ENCODE measurements at places on chromosomes 3 and 15.
A peak's percentile ranks its signal among the peaks of the same experiment; 100 is the strongest.

DNA sequence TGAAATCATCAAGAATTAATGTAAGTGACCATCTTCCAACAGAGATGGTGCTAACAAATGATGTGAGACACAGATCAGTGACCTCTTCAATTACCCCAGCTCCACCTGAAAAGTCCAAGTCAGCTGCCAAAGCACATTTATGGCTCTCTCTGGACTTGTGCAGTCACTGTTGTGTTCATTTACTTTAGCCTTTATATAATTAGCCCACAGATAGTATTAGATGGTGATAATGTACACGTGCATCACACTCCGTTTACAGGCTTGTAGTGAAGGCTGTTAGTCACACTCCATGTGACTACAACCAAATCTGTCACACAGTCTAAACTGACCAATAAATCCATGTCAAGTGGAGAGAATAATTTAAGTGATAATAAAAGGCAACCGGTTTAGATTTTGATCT is 331.5 kb upstream of the IL12A start:
- DNase-seq: no peak

DNA sequence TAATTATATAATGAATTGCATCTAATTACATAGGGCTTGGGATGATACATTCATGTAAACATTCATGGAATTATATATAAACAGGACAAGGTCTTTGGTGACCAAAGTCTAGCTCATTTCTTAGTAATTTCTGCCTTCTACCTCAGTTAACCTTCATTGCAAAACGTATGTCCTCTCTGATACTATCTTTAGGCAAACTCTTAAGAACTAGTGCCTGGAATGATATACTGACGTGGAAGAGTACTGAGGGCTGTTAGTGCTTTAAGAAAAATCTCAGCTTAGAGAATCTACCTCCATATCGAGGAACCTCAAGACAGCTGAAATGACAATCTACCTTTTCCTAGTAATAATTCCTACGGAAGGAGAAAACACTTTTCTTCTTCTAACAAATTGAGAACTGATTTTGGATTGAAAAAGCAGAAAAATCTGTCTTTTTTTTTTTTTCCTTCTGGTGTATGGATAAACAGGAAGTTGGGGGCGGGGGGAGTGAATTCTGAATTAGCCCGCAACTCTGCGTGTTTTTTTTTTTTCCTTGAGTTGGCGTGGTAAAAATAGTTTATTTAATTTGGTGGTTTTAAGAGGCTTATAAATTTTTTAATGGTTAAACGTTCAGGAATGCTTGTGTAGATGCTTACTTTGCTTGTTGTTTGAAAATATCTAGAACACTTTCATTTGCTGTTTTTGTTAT is 43.2 kb downstream of the RARB start:
- no peak for DNase-seq

DNA sequence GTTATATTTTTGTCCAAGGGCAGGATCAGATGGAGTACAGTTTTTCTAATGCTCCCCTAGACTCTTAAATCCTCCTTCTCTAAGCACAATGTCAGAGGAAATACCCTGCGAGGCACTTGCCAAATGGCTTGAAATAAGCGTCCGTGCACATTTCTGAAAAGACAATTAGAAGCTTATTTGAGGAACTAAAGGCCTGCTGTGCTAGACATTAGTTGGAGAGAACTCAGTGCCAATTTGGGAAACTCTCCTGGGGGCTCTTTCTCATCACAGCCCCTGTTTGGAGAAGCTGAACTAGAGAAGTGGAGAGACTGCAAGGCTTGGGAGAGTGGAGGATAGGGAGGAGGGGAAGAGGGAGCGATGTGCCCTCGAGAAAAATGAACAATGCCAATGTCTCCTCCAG is 247.6 kb upstream of the C2CD4B start:
- DNase-seq: no peak

DNA sequence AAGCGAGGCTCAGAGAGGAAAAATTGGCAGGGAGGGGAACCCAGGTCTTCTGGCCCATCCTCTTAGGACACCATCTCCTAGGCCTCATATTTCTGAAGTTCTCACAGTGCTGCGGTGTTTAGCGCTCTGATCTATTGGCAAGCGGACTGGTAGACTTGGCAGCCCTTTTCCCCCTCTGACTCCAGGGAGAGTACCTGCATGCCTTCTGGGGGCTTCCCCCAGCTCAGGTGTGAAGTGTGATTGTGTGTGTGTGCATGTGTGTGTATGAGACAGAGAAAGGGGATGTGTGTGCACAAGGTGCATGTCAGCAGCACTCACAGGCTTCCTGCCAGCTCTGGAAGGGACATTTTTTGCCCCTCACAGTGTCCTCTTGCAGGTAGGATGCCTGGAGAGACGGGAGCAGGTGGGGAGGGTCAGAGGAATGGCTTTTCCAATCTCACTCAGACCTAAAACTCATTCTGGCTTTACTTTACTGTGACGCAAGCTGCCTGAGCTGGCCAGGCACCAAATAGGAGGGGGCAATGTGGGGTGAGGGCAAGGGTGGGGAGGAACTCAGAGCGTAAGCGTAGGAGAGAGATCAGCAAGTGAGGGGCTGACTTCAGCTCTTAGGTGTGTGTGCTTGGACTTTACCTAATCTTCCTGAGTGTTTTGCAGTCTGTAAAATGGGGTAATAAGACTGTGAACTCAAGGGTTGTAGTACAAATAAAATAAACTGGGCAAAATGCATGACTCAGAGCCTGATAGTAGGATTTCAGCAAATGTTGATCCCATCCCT is 4.0 kb upstream of the IL17RE start:
- no peak for DNase-seq

- DNase-seq: no peak
Observed at GRCh38 chr15:66765478-66766281, 63.6 kb downstream of the SMAD6 start.

DNA sequence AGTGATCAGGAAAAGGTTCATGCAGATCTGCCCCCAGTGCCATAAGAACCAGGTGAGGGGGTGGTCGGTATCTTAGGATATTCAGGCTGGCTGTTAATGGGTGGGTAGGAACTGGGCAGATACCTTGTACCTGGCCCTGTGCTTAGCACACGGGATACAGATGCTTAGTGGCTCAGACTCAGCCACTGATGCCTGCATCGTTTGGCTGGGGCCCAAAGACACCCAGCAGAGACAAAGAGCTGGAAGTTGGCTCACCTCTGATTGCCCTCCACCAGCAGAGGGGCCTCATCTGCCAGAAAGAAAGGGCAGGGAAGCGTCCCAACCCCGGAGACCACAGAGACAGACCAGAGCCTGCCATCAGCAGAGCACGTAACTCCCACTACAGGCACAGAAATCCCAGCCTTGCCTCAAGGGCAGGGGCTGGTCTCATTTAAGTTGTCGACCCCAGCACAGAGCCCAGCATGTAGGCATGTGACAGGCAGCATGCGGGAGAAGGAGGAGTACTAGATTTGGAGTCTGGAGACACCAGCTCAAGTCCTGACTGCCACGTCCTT is 64.1 kb upstream of the SLC6A1 start:
- peak; percentile 54 for DNase-seq

GRCh38 chr3:42022355-42022754 is 60.5 kb upstream of the ULK4 start:
- no peak for DNase-seq

DNA sequence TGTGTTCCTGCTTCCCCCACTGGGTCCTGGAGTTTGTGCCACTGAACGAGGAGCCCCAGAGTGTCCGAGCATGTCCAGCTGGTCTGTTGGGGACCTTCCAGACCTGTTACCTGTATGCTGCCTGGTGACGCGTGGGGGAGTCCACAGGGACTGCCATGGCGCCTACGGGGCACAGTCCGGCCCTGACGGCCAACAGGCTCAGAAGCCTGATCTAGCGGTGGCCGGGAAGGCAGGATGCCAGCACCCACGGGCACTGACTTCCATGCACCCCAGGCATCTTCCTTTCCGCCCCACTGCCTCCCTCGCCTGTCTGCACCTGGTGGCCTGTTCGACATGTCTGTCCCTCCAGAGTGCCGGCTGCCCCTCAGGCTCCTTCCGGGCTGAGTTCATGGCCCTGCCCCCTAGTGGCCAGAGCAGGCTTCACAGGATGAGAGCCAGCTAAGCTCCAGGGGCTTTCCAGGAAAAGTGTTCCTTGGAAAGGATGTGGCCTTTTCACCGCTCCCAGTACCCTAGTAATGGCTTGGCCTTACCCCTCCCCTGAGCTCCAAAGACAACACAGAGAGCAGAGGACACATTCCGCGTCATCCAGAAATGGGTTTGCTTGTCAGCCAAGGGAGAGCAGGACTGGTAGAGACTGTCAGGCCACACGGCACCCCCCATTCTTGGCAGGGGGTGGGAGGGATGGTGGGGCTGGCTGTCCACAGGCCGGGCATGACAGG is 35.7 kb downstream of the NGRN start:
- peak; percentile 89 for DNase-seq

DNA sequence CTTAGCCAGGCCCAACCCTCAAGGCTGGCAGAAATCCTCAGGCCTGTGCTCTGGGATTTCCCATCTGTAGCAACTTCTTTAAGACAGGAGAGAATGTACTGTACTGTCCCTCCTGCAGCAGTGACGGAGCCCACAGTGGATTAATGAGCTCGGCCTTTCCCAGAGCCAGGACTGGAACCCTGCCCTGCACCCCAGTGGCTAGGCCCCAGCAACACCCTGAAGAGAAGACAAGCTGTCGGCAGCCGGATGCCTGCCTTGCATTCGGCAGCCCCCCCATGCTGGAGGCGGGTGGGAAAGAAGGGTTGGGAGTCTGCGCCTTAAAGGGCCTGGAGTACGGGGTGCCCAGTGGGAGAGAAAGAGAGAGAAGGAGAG is 32.0 kb downstream of the KLHL25 start:
- DNase-seq: no peak

- no peak for DNase-seq
Observed at GRCh38 chr3:186722457-186722856, 5.3 kb downstream of the KNG1 start.

All from coronary artery (tissue), 2 donors.